ENCODE measurements at places on chromosomes 16 and 17.

GRCh38 chr17:52986056-52986662 is 827.6 kb upstream of the CA10 start:
- DNase-seq = no peak

DNA sequence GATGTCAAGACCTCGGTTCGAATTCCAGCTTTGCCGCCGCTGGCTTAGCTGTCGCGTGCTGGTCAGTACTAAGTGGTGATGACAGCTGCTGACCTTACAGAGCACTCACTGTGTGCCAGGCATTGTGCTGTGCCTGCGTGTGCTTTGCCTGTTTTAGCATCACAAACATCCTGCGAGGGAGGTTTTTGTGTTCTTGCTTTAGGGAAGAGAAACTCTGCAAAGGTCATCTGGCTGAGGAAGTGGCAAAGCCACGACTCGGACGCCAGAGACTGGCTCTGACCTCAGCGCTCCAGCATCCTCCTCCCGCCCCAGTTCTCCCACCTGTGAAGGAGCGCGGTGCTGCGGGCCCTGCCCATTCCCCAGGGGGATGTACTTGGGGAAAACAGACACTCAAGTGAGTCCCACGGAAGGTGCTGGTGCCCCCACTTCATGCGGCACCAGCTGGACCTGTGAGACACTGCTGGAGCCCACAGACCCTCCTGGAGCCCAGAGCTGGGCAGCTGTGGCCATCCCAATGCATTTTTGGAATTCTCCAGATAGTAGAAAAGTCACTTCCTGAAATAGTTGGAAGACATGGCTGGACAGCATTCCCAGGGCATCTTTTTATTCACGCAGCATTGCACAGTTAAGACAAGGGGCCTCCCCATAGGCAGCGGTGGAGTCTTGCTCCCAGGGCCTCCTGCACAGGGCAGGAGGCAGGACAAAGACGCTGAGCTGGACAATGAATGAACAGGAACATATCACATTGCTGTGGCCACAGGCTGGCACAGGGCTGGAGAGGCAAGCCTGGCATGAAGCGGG is 20.0 kb upstream of the HERPUD1 start:
- DNase-seq = no peak

DNA sequence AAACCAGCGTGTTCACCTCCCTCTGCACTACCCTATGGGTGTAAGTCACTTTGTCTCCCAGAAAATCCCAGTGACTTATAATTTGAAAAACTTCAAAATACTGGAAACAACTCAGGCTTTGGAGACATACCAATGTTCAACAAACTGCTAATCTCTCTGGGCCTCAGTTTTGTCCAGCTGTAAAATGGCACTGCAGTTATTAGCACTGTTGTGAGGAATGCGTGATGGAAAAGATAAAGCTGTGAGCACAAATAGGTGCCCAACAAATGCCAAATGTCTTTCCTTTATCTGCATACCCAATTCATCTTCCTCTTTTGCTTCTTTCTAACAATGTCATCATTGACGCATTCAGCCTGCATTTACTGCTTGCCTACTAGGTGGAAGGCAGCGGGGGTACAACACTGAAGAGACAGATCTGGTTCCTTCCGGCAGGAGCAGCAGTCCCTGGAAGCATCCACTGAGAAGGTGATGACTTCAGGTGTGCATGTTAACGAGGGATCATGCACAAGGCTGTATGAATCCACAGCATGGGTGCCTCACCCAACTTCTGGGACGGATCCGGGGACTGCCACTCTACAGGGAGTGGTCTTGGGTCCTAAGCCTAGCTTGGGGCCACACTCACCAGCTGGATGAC is 63.4 kb downstream of the CYTH1 start:
- peak; percentile 55 for DNase-seq

GRCh38 chr17:40038882-40039513 is 15.2 kb downstream of the MED24 start:
- DNase-seq = no peak

GRCh38 chr17:3808701-3809100 is 7.7 kb upstream of the ITGAE start:
- DNase-seq = no peak

DNA sequence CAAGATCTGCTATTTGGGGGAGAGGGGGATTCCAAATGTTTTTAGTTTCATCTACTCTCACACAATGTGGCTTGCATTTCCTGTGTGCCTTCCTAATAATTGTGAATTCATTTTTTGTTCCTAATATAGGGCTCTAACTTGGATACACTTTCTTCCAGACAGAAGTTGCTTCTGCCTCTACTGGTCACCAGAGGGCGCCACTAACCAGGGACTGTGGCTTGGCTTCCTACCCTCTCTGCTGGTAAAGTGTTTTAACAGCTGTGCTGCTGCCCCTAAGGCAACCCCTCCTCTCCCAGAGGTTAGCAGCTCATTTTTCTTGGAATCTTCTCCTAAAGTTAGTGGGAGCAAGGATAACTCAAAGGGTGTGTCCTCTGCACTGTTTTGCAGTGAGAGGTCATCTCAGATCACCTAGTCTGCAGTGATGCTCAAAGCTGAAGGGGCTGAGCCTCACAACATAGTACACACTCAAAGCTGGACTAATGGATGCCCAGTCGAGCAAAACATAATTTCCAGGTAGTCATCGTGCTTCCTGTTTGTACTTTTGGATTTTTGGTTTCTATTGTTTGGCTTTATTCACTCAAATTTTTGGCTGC is 5.0 kb upstream of the PRSS54 start:
- DNase-seq = no peak

- DNase-seq = no peak
Measured at GRCh38 chr17:10081571-10082169, 116.7 kb downstream of the GAS7 start.

DNA sequence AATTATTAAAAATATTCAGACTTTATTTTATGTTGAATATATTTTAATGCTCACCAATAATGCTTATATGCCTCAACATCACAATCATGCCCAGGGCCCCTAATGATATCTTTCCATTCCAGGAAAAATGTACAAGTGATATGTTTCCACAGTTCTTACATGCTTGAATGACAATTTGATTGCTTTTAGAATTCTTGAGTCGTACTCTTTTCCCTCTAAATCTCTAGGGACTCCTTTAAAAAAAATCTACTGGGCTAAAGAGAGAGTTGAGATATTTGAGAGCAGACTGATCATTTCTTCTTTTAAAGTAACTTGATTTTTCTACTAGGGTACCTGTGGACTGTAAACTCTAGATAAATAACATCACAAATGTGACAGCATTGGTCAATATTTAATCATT is 18.2 kb upstream of the HLF start:
- DNase-seq = no peak

- no peak for DNase-seq
Measured at GRCh38 chr16:31365131-31365865, 10.3 kb downstream of the ITGAX start.

GRCh38 chr16:63422715-63423114 is 1386.5 kb upstream of the CDH8 start:
- no peak for DNase-seq

DNA sequence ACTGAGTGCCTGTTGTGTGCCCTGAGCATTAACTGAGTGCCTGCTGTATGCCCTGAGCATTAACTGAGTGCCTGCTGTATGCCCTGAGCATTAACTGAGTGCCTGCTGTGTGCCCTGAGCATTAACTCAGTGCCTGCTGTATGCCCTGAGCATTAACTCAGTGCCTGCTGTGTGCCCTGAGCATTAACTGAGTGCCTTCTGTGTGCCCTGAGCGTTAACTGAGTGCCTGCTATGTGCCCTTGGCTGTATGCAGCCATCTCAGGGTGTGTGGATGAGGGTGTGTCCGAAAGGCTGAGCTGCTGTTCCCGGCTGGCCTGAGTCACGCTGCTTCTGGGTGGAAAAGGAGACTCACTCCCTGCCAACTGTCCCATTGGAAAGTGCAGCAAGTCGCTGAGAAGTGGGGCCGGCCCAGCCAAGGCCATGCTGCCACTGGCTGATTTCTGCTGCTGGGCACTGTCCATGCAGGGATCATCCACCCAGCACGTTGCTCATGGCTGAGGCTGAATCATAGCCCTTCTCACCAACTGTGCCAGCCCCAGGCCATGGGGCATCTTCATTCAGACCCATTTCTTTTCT is 113.8 kb downstream of the OR1D5 start:
- DNase-seq = no peak

- no peak for DNase-seq
Measured at GRCh38 chr17:31156326-31156725, 61.5 kb downstream of the NF1 start.

DNA sequence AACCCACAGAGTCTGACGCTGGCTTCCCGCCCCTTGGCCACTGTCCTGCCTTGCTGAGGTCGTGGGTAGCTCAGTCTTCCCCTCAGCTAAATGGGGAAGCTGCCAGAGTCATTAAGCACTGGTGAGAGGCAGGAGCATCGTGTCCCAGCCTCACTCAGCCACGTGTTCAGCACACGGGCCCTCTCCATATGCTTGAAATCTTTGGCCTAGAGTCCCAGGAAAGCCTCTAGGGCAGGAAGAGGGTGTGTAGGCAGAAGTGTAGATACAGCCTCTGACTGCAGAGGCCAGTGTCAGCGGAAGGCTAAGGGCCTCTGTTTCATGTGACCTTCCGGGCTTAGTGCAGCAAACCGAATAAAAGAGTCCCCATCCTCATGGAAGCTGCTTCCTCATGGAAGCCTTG is 4.1 kb downstream of the DHODH start:
- no peak for DNase-seq

DNA sequence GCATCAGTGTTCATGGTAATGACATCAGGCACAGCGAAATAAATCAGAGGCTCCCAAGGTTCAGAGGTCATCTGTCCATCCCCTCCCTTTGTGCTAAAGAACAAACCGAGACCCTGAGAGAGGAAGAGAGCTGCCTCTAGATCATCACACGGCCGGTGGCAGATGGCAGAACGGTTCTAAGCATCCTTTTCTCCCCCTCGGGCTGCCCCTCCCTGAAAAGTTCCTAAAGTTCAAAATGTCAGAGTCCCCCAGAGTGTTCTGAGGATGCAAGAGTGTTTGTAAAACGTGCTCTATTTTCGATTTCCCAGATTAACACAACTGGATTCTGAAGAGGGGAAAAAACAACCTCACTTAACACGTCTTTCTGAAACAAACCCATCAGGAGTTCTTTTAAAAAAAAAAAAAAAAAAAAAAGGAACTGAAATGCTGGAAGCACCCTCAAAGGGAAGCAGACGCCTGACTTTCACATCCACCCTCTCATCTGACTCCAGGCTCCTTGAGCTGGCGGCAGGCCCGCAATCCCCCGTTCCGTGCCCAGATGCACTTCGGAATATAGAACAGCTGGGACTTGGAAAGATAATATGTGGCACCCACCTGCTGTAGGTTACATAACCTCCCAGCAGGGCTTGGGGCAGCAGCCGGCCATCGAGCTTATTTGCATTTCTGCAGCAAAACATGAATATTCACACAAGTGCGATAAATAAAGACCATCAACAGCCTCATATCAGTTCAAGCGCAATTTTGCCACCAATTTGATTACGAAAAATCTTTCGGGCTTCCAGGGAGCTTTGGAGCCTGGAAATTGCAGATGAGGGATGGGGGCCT is 115.5 kb upstream of the SMURF2 start:
- DNase-seq = peak; percentile 55

DNA sequence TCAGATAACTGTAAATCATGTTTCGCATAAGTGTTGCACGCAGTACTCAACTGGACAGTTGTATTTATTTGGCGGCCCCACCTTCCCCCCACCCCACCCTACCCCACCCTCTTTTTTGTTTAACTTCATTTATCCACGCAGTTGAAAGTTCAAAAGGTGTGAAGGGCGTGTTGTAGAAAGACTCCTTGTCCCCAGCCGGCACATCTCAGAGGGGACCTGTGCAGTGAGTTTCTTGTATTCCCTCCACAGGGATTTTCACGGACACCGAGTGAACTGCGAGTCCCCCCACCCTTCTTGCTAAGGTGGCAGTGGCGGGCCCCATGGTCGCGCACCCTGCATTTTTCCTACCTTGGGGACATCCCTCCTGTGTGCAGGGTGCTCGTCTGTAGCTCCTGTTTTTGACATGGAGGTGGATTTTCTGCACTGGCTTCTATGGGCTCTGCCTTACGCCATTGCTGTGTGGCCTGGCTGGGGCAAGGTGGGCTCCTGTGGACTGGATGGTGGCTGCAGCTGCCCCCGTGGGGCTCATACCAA is 36.2 kb downstream of the ADCY7 start:
- no peak for DNase-seq

- DNase-seq = no peak
Measured at GRCh38 chr17:45809499-45809898, 25.4 kb downstream of the CRHR1 start.

DNA sequence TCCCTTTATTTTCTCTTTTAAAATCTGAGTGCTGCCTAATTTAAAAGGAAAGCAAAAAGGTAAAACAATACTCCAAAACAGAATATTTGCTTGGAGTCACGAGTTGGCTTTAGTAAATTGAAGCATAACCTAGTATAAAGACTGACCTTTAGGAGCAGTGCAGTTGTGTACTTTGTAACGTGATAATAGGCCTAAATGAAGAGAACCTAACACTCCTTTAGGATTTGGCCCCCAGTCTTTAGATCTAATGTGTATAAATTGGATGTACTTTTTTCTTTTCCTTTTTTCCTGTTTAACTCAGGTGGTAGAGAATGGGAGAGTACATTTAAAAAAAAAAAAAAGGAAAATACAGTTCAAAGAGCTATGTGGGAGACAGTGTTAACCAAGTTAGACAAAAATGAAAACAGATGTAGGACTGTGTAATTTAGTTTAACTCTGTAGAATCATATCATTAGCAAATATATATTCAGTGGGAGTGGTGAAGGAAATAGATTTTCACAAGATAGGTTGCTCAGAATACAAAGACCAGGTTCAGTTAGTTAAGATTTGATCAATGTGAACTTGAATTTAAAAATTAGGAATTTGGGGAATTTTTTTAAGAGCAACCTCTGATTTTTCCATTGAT is 16.8 kb downstream of the CPD start:
- no peak for DNase-seq

- no peak for DNase-seq
Measured at GRCh38 chr17:78294776-78295175, 63.3 kb downstream of the TMEM235 start.

DNA sequence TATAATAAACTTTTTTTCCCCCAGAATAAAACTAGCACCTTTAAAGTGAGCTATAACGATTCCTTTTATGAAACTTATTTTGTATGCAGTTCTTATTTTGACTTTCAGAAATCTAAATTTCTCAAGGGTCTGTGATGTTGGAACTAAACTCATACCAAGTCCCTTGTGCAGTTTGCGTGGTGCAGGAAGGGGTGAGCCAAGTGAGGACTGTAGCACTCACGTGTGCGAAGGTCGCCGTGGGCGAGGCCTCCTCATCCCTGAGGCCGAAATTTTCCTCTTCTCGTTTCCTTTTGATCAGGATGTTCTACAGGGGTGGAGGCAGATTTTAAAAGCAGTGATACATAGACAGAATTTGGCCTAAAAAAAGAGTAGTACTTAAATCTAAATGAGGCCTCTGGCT is 73.7 kb downstream of the RPTOR start:
- no peak for DNase-seq

GRCh38 chr16:24875466-24875865 is 29.7 kb downstream of the SLC5A11 start:
- no peak for DNase-seq

GRCh38 chr16:78249056-78249455 is 149.6 kb downstream of the WWOX start:
- no peak for DNase-seq

DNA sequence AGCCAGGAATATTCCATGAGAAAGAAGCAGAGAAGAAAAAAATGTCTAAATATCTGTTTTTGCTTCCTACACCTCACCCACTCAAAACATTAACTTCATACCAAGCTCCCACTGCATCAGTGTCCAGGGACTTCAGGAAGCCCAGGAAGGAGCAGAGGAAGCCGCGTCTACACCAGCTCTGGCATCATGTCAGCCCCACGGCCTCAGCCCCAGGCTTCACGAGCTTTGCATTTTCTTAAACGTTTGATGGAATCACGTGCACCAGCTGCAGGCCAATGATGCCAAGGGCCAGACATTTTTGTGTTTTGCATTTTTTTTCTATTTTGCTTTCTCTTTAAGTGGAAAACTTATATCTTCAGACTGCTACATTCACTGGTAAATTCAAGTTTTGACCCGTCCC is 48.6 kb downstream of the CDRT4 start:
- no peak for DNase-seq

Data from activated CD8-positive, alpha-beta memory T cell treated with anti-CD3 and anti-CD28 coated beads for 24 hours (primary cell).